ENCODE measurements at places on chromosomes 5 and 9.

DNA sequence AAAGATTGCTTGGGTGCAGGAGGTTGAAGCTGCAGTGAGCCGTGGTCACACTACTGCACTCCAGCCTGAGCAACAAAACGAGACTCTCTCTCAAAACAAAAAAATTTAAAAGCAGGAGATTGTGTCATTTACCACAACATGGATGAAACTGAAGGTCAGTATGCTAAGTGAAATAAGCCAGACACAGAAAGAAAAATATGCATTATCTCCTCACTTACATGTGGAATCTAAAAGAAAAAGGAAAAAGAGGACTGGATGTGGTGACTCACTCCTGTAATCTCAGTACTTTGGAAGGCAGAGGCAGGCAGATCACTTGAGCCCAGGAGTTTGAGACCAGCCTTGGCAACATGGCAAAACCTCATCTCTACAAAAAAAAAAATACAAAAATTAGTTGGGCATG is 146.8 kb upstream of the DAPK1 start:
- DNase-seq: no peak

DNA sequence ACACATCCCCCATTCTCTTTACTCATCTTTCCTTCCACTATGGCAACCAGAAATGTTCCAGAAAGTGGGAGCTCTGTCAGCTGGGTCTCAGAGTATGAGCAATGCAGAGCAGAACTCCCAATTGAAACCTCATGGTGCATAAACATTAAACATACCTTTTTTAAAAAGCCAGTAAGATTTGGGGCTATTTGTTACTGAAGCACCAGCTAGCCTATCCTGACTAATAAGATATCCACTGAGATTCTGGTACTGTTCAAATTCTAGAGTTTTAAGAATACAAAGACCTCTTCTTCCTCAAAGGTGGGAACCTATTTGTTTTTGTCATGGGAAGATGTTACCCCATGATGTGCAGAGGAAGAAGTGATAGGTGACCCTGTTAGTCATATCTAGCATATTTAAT is 46.1 kb upstream of the EGFLAM start:
- no peak for DNase-seq

DNA sequence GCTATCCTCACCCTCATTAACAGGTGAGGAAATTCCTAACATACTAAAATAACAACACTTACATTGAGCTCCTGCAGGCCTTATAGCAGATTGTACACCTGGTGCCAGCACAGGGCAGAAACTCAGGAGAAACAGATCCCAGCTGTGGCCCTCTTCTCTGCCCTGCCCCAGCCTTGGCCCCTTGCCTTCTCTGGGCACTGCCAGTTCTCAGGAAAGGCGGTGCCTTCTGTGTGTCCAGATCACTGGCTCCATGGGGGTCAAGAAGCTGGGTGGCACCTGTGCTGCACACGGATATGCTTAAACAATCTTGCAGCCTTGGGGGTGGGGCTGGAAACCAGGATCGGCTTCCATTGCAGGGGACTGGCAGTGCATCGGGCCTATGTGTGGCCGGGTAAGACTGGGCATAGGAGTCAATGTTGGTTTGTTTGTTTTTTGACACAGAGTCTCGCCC is 19.3 kb downstream of the KYAT1 start:
- DNase-seq: no peak

GRCh38 chr9:136233411-136233810 is 12.2 kb downstream of the QSOX2 start:
- DNase-seq: no peak

- DNase-seq: no peak
These were observed 206.4 kb downstream of the COMMD10 start for GRCh38 chr5:116291271-116291670.

DNA sequence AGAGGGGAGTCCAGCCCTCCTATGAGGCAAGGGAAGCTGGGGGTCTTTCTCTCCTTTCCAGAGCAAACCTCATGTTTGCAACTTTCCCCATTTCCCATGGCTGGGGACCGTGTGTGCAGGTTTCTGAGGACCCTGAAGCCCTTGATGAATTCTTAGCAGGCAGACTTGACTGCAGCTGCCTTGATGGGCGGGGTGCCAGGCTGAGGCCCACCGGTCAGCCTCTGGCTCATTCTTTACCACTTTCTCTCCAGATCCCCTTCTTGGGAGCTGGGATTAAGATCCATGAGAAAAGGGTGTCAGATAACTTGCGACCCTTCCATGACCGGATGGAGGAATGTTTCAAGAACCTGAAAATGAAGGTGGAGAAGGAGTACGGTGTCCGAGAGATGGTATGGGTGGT is 30.0 kb upstream of the FOXI1 start:
- no peak for DNase-seq

DNA sequence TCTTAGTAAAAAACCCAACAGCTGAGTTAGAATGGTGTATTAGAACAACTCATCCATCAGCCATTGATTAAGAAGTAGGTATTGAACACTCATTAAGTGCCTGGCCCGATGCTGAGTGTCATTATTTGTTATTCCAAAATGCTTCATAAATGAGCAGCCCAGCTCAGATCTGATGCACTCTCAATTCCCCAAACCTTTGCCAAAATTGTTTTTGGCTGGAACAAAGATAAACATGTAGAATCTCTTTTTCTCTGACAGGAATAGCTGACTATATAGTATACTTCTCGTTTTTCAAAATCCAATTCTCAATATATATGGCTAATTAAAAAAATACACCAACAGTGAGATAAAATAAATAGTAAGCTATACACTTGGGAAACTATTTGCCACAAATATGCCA is 20.0 kb upstream of the ANKRD55 start:
- DNase-seq: no peak

DNA sequence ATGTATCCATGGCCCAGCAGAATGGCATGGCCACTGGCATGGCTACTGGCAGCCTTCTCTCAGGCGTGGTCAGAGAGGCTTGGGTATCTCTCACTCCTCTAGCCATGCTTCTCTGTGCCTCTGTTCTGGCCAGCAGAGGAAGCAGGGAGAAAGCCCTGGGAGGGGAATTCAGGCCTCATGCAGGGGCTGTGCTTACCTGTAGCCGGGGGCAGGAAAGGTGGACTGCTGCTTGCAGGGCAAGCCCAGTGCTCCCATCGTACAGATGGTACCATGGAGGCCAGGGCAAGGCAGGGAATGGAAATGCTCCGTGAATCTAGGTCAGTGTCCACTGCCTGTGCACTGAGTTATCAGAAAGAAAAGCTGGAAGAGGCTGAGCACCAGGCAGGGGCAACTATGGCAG is 2.7 kb downstream of the OR13J1 start:
- no peak for DNase-seq

DNA sequence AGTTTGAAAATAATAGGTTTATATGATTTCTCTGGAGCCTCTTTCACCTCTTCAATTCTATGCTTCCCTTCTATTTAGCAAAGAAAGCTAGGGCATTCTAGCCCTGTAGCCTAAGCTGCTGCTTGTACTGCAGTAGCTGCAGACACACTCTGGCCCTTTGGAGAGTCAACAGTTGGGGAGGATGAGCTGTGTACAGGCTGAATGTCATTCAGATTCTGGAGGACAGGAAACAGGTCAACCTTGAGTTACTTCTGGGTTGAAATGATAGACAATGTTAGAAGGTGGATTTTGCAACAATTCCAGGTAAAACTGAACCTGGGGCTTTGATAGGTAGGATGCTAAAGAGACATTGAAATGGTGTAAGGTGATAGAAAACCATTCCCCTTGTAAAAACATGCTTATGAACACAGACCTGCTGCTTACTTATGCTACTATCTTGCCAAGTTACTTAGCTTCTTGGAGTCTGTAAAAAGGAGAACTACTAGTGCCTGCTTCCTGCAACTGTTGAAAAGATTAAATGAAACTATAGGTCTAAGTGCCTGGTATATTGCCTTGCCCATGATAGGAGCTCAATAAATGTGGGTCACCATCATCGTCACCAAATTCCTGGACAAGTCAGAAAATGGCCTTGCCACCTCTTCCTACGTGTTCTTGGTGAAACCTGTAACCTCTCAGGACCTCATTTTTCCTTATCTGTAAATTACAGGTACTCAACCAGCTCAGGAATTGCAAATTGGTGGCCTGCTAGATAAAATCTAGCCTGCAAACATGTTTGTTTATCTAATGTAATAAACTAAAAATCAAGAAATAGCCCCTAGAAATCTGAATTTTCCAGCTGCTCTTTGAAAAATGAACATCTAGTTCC is 83.7 kb downstream of the GALNT10 start:
- no peak for DNase-seq

DNA sequence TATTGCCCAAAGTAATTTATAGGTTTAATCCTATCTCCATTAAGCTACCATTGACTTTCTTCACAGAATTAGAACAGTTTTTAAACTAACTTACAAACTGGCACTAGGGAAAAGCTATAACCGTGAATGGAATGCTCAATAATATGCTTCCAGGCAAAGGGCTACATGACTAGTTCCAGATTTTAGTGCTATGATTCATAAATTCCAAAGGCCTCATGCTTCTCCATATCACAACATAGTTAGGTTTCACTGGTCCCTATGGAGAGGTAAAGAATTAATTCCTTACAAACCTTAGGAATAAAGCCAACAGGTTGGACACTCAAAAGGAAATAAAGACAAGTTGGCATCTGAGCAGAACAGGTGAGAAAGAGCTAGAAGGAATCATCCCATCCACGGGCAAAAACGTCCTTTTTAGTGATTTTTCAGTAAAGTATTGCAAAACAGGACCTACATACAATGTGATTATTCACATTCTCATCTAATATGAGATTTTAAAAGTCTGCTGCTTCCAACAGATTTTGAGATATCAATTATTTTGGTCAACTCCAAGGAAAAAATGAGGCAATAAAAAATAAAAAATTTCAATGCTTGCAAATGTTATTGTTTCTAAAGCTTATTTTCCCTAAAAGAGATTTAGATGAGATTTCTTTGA is 97.0 kb upstream of the TARS1 start:
- no peak for DNase-seq

- DNase-seq: no peak
These were observed 713 bp downstream of the LCN10 start for GRCh38 chr9:136741883-136742571.

- no peak for DNase-seq
These were observed 323.1 kb upstream of the DAP start for GRCh38 chr5:11084111-11084510.

DNA sequence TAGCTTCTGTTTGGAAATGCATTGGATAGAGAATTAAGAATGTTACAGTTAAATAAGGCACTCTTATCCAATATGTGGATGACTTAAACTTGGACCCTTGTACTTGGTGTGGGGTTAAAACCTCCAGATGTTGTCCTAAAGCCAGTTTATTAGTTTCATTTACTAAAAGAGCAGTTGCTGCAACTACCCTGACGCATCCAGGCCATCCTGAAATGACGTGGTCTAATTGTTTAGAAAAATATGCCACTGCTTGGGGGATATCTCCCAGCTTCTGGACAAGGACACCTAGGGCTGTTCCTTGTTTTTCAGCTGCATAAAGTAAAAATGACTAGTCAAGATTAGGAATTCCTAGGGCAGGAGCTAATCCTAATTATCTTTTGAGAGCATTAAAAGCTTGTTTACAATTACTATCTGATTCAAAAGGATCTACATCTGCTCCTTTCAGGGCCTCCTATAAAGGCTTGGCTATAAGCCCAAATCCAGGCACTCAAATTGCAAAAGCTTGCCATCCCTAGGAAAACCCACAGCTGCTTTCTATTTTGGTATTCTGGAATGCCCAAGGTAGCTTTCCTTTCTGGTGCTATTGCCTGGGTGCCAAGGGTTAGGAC is 45.7 kb upstream of the SLCO4C1 start:
- no peak for DNase-seq

DNA sequence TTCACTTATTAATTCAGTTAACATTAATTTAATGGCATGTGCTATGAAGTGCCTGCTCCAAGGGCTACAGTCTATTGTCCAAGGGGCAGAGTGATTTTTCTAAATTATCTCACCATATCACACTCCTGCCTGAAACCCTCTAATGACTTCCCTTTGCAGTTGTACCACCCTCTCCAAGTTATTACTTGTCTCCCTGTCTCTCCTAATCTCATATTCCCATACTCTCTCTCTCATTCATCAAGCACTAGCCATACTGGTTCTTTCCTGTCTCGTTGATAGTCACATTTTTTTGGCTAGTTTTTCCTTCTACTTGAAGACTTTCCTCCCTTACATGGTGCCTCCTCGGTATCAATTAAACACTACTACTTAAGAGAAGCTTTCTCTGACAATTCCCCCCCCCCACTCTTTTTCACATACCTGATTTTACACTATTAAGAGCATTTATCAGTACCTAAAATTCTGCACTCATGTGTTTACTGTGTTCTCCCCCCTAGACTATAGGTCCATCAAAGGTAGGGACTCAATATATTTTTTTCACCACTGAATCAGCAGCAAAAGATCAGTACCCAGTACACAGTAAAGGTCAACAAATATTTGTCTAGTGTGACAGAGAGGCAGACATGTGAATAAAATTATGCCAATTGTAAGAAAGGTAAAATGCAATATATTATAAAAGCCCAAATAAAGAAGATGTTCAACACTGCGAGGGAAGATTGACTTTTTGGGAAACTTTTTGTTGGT is 19.0 kb downstream of the RICTOR start:
- no peak for DNase-seq

- no peak for DNase-seq
These were observed 281.7 kb upstream of the TRPM3 start for GRCh38 chr9:71403106-71403505.

DNA sequence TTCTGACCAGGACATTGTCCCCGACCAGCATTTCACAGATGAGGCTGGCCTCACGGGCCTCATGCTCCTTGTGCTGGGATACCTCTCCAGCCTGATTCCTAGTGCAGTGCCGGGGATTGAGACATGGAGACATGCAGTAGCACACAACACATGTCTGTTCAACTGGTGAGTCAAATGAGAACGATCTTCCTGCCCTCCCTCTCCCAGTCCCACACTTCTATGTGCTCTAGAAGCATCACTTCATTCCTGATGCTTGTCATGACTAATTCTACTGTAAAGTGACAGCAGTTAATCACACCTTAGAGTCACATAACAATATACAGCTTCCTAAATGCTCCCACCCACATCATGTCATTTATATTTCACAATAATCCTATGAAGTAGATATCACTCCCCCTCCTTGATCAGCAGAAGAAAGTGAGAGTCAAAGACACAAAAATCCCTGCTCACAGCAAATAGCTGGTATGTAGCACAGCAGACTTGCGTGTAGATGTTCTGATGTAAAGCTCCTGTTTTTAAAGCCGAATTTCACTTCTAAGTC is 101.8 kb downstream of the CCDC192 start:
- DNase-seq: no peak

DNA sequence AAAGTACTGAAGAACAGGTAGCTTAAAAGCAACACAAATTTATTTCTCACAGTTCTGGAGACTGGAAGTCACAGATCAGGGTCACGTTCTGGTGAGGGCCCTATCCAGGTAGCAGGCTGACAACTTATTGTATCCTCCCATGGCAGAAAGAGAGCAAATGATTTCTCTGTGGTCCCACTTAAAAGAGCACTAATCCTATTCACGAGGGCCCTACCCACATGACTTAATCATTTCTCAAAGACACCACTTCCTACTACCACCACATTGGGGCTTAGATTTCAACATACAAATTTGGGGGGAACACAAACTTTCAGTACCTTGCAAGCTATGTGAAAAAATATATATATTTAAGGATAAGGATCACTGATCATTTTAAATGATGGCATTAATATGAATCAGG is 75.8 kb upstream of the PPP1R2B start:
- DNase-seq: no peak

- no peak for DNase-seq
These were observed 115.5 kb upstream of the SLC12A2 start for GRCh38 chr5:127967983-127968592.

GRCh38 chr9:98253565-98253964 is 1.9 kb downstream of the TBC1D2 start:
- DNase-seq: no peak
